Activated CD8-positive, alpha-beta memory T cell treated with anti-CD3 and anti-CD28 coated beads for 48 hours (primary cell): ENCODE measurements at places on chromosomes 3 and 15.

DNA sequence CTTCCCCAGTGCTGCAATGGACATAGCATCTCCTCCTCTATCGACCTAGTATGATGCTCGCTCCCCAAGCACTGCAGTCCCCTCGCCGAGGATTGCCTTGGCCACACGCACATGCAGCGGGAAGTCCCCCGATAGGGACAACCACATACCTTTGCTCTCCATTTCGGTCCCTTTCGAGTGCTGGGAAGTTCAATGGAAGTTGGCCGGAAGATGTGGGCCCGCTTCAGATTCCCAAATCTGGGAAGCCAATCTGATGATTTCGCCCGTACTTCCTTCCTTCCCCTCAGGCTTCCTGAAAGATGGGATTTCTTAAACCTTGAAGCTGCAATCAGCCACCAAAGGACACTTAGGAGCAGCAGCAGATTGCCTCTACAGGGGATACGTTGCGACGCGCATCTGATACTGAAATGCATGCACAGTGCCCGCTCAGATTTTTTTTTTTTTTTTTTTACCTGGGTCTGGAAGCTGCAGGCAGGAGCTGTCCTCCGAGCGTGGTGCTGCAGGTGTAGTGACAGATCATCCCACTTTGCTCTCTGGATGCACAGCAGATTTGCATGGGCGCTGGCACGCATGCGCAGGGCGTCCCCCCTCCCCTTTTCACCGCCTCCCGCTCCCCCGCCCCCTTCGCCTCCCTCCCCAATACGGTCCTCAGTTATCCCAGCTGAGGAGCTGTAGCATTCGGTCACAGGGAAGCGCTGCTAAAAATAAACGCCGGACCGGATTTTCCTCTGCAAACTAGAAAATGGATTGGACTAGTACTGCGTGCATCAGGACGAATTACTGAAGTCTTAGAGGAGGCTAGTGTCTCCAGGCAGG lies at the start of gene FGF12:
Gene FGF12 (minus strand): TSS at position 510 of the 816 bp plus-strand sequence.
- no peak for DNase-seq

DNA sequence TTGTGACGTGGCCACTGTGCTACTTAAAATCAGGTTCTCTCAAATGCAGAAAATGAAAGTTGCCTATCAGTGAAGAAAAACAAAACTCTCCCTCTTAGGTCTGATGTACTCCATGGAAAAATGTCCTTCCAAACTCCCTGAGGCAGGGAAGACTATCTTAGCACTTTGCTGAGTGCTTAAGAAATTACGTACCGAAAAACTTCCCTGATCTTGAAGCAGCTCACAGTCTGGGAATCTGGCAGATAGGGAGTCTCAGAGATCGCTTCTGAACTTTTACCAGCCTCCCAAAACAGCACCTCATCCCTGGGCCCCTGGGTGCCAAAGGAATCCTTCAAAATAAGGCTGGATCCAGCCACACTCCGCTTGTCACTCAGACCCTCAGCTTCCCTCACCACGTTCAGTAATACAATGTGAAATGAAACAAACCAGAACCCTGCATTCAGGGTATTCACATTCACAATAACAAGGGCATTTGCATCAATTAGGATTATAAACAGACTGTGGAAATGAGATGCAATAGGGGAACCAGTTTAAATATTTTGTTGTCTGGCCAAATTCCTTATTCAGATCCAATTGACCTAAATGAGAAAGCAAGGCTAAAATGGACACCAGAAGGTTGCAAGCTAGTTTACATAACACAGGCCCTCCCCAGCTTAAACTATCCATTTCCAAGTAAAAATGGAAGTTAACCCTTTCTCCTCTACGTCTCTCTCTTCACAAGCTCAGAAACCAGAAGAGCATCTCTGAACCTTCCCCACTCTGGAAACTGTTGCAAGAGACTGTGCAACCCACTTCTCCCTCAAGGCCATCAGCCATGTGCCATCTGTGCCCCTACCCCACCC lies 20.9 kb downstream of the OSBPL10 start:
- DNase-seq, result no peak

- no peak for DNase-seq
These were observed 11.8 kb upstream of the EID1 start for GRCh38 chr15:48866141-48866563.

DNA sequence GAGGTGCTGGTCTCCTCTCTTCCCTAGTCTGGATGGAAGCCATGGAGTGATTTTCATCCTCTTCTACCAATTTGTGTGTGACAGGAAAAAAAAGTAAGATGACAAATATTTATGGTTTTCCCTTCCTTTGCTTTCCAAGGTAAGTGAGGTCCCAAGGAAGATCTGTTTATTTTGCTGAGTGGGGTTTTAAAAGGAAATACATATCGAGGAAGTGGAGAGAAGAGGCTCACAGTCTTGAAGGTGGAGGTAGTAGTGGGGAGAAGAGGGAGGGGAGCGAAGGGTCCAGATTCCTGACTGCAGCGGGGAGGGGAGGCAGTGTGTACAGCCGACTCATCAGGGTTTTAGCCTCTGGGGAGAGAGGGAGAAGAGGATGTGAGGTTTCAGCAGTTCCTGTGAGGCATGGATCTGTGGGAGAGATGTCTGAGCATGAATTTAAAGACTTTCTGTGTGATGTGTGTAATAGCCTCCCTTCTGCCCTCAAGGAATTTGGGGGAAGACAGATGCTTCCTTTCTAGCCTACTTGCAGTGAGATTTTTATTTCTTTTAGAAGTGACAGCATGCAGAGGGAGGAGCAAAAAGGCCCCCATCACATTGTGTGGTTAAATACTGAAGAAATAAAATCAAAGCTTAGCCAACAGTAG lies 272.4 kb downstream of the THRB start:
- no peak for DNase-seq

DNA sequence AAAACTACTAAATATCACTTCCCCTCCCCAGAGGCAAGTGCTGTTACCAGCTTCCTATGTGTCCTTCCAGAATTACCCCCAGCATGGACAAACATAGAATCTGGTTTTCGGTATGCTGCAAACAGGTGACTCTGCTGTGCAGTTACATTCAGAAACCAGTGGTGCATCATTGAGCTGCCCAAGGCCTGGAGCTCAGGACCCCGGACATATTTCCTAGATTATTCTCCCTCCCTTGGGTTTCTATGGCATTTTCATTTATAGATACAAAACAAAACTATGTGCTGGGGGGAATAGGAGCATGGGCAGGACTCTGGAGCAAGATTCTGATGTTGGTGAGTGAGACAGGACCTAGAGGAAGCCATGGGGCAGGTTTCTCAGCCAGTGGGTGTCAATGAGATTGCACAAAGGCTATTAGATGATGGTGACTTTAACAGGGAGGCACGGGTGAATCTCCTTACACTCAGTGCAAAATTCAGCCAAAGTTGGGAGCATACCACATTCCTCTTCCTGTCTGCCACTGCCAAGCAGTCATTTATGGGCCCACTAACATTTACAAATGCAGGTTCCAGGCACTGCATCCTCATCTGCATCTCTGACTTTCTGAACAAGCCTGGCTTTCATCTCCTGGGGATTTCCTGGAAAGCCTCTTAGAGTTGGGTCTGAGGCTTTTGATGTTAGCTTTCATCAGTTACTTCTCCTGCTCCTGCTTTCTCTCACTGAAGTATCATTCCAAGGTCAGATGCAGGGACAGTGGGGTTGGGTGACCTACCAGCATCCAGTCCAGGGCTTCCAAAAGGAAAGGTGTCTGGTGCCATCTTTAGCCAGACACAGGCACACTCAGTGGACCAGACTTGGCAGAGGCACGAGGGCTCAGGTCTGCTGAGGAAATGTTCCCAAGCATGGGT lies 44.5 kb downstream of the CMTM7 start:
- no peak for DNase-seq

- no peak for DNase-seq
These were observed 44.5 kb downstream of the OXNAD1 start for GRCh38 chr3:16309558-16309957.

DNA sequence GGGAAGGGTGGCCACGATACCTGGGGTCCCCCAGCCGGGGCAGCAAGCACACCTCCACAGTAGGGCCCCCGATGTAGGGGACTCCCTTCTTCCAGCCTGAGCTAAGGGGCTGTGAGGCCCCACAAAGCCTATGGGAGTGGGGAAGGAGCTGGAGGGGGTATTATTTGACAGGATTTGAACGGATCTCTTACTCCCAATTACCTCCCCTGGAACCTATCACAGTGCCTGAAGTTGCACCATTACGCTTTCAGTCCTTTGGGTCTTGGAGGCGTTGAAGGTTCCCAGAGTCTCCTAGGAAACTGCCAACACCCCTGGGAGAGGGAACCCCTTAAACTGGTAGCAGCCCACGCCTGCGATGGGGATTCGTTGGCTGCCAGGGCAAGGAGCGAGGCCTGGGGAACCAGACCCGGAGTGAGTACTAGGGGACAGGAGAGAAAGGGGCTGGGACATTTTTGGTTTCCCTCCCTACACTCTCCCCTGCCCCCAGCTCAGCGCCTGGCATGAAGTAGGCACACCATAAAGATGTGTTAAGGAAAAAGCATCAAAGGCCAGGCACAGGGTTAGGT lies 409 bp upstream of the LHFPL4 start:
- no peak for DNase-seq

- DNase-seq, result no peak
These were observed 667.0 kb downstream of the FHIT start for GRCh38 chr3:60584250-60584649.

DNA sequence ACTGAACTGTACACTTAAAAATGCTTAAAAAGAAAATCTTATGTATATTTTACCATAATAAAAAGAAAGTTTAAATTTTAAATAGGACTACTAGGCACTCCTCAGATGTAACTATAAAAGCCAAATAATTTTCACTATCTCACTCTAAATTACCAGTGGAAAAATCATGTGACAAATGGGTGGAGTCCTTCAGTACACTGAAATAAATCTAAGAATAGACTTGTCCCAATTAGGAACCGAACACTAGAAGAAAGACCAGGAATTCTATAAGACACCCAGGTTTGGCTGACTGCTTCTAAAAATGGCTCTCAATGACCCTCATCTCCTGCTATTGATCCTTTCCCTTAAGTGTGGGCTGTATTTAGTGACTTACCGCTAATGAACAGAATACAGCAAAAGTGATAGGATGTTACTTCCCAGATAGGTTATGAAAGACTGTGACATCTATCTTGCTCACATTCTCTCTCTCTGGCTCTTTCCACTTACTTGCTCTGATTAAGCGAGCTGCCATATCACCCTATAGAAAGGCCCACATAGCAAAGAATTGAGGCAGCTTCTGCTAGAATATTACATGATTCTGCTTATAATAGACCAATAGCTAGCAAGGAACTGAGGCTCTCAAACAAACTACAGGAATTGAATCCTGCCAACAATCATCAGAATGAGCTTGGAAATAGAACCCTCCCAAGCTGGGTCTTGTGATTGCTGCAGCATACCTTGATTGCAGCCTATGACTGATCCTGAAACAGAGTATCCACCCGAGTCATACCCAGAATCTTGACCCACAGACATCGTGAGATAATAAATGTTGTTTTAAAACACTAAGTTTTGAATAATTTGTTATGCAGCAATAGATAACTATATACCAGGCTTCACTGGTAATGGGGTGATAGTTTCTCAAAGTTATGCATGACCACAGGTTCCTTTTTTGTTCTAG lies 16.9 kb downstream of the TTBK2 start:
- no peak for DNase-seq

GRCh38 chr15:42691308-42691707 lies 45.6 kb downstream of the CDAN1 start:
- no peak for DNase-seq

DNA sequence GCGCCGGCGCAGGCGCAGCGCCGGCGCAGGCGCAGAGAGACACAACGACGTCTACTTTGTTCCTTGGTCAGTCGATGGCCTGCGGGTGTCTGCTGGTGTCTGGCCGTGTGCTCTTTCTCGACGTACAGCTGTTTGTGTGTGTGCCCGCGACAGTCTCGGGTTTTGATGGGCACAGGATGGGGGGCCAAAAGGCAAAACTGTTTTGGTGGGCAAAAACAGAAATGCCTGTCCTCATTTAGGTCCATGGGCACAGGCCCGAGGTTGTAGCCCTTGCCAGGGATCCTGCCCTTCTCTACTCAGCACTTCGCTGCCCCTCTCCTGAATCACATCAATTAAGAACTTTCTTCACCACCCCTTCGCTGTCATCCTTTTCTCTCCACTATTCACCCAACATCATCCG lies 184.8 kb upstream of the CHL1 start:
- DNase-seq, result no peak

DNA sequence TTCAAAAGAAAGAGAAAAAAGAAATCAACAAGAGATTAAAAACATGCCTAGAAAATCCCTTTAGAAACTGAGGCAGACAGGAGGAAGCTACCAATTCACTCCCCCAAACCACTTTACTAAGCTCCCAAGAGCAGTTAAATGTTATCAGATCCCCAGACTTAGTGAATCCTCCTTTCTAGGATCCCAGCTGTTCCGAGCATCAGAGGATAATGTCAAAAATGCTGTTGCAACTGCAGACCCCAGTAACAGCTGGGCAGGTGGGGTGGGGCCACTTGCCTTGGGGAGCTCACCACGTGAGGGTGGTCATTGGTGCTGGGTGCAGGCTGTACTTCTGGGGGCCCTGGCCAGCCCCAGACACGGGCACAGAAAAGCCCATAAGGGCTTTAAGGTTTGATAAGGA lies 9.1 kb downstream of the POMGNT2 start:
- DNase-seq, result no peak

GRCh38 chr3:43178891-43179366 lies 73.0 kb upstream of the POMGNT2 start:
- no peak for DNase-seq

DNA sequence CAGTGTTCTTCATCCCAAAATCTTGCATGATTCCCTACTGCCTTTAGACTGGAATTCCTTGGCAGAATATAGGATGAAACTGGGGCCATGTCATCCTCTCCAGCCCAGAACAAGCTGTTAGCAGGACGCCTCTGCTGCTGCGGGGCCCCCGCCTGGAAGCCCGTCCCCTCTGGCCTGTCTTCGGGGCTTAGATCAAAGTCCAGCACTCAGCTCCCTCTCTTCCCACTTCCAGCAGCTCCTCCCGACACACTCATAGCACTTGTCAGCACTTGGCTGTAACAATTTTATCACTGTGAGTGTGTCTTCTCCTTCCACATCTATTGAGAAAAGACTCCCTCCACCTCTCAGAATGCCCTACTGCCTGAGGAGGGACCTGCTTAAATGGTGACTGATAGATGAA lies 112.0 kb upstream of the HACD2 start:
- DNase-seq, result no peak

DNA sequence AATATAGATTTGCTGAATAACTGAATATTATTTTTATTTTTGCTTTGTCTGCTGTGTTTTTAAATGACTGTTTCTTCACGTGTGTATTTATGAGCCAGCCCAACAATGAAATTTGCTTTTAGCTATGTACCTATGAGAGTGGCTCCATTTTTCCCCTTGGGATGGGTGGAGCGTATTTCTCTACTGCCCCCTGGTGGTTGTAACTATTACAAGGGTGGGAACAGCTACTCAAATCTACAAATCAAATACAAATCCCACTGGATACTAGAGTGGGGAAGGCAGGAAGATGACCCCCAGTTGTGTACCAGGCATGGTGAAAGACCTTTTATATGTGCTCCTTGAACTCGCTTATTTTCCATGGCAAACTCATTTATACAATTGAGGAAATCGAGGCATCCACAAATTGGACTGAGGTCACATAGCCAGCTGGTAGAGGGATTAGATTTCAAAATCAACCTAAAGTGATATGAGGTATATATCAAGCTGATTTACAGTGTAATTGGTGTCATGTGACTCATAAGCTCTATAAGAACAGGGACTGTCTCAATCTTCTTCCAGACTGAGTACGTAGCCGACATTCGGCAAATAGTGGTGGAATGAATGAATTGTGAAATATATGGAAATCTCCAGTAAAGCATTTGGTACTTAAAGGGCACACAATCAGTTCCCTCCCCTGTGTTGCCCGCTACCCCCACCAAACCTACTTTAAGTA lies 69.5 kb upstream of the VEPH1 start:
- no peak for DNase-seq
